Stimulated activated CD4-positive, alpha-beta T cell treated with anti-CD3 and anti-CD28 coated beads, Interleukin-1b, Interleukin-23, amount 100 ng/mL, for 4 hours (primary cell): ENCODE measurements at places on chromosomes 2 and 18.

DNA sequence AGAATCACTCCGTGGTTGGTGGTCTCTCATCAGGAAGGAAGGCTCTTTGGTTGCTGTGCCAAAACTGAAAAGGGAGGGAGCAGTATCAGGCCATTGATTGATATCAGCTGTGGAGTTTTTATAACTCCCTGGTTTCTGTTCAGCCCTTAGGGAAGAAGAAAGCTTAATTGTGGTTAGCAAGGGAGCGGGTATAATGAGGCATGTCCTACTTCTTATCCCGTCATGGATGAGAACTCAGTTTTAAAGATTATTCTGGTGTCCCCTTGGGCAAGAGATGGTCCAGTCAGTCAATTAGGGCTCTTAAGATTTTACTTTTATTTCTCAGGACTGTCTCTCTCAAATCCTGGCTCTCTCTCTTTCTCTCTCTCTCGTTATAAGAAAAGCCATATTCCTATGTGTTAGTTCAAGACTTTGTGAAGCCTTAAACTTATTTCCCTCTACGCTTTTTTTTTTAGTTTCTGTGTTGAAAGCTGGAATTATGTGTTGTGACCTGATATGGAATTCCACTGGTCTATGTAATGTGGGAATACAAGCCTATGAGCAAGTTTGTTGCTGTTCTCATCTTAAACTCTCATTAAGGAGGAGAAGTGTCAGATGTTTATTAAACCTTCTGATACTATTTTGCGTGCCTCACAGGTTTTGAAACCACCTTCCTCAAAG, 514.0 kb upstream of the CDH2 start:
- DNase-seq: no peak

- DNase-seq: no peak
These were observed 56.8 kb downstream of the C2orf74 start for GRCh38 chr2:61218817-61219170.

DNA sequence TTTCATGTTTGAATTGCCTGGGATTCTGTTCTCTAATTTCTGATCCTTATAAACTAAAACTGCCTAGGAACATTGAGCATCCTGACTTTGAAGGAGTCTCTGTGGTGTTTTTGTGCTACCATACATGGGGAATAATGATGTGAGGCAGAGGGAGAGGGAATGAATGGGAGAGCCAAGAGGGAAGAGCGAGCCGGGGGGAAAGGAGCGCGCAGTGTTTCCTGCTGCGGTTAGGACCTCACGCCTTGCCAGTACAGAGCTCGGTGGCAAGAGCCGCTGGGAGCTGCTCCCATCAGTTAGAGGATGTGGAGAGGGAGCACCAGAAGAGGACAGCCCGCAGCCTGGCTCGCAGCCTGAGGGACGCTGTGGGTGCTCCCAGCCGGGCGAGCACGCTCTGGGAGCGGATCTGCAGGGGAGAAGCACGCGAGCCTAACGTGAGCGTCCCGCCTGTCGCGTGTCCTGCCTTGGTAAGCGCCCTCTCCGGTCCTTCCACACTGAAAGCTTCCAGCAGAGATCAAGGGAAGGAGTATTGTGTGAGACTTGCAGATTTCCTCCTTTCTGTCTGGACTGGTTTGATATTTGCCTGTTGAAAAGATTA, 114.7 kb downstream of the FAM210A start:
- no peak for DNase-seq

GRCh38 chr18:9890196-9890595, 4.4 kb downstream of the TXNDC2 start:
- DNase-seq: no peak

GRCh38 chr2:72932045-72932740, 14.9 kb downstream of the EMX1 start:
- DNase-seq: no peak

- no peak for DNase-seq
These were observed 56.7 kb upstream of the STON1 start for GRCh38 chr2:48473271-48473670.

DNA sequence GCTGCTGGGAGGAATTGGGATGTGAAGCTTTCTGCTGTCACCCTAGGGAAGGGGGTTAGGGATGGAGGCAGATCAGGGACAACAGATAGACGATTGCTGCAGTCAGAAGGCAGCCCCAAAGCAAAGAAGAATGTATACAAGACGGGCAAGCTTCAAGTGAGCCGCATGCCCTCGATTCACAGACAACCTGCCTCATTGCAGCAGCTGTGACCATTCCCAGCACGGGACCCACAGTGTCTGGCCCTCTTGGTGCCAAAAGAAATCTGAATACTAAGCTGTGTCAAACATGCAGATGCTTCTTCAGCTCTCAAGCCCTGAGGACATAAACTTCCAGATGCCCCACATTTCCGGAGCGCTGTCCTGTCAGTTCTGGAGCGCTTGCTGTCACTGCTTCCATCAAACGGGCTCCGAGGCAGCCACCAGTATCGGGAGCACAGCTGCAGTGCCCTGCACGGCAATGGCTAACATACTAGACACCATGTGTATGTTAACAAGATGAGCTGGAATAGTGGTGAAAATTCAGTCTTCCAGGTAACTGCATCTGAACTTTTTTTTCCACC, 33.8 kb downstream of the PRELID3A start:
- no peak for DNase-seq

DNA sequence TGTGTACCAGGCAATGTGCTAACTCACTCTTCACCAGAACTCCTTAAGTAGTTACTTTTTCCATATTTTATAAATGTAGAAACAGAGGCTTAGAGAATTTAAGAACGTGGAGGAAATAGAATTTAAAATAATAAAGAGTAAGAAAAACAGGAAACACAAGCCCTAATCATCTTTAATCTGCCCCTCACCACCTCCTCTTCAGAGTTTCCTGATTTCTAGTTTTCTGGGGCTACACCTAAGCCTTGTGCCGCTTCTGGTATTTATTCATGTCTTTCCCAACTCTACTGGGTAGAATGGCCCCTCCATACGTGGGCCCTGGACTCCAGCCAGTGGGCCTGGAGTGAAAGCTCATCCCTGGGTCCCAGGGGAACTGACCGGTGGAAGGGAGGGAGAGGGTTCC, 85.4 kb downstream of the RTN4 start:
- DNase-seq: no peak

DNA sequence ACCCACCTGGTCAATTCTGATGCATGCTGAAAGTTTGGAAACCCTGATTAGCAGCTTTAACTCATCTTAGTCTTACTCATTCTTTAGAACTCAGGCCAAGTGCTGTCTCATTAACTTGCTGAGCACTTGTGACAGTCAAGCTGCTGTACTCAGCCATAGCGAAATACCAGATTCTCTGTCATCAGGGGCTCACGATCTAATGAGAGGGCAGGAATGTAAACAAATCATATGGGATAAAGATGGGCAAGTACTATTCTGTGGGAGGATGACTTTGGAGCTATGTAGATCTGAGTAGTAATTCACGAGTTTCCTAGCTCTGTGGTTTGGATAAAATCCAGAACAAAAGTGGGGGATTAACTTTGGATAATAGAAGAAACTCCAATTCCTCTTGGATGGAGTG, 376.6 kb downstream of the HRH4 start:
- no peak for DNase-seq

DNA sequence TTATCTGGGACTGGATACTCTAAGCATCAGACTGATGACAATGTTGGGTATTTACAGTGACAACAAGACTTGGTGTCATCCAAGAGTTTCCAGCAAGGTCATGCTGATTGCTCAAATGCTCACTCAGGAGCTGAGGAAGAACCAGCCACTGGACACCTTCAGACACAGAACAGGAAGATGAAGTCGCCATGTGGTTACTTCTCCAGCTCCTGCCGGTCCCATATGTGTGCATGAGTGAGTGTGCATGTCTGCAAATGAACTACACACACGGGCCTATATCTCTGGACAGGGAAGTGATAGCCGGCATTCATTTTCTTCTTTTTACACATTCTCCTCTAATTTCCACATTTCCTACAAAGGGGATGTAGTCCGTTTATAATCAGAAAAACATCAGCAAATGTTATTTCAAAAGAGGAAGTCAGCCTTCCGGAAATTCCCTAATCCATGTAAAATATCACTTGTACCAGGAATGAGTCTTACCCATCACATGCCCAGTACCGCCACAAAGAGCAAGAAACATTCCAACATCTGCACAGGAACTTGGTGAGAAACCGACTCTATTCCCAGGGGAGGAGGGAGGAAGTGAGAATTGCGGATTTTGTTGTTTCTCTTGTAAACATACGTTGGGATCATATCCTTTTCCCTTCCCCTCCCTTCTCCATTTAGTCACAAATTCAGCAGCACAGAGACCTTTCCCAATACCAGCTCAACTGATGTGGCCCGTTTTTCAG, 10.8 kb downstream of the RFX8 start:
- DNase-seq: no peak

GRCh38 chr2:173033084-173033483, 42.6 kb upstream of the MAP3K20 start:
- no peak for DNase-seq
